ENCODE measurements at places on chromosomes 2 and 18.

GRCh38 chr2:44448860-44449527, 87.2 kb downstream of the CAMKMT start:
- no peak for DNase-seq

DNA sequence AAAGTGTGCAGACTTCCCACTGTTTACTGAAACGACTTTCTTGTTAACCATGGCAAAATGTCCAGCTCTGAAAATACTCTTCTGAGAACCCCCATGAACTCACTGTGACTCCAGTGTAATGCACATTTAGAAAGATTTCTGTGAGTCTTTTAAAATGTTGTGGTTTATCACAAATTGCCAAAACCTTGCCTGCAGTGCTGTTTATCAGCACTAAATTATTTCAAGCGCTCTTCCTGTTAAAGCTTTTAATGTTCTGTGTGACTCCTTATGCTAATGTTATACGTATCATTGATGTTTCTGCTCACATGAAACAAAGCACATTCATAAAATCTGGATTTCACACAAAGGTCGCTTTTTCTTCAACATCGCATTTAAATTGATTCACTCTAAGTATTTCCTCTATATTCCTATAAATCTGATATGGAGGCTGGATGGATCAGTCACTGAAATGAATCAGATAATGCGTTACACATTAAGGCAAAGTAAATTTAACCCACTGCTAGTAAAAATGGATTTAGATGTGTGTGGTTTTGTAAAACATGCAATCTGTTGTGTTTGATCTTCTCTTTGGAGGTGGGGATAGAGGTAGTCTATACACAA, 521.2 kb downstream of the NYAP2 start:
- no peak for DNase-seq

GRCh38 chr2:206257350-206257749, 17.1 kb upstream of the ZDBF2 start:
- DNase-seq: no peak

DNA sequence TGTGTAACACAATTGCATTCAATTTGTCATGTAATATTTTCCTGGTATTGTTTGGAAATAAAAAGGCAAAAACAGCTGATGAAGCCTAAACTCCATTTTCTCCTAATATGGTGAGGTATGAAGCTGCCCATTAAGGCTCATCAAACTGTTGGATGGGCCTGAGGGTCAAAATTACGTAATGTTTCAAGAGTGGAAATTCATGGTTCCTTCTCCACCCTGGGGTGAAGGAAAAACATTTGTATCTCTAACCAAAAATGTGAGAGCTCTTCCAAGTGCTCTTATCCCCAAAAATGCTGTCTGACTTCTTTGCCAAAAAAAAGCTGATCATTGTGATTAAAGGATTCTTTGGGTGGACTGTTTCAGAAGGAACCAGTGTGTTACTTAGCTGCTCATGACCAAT, 91.8 kb downstream of the ARHGAP28 start:
- no peak for DNase-seq

GRCh38 chr2:72940786-72941185, 23.5 kb downstream of the EMX1 start:
- DNase-seq: no peak

DNA sequence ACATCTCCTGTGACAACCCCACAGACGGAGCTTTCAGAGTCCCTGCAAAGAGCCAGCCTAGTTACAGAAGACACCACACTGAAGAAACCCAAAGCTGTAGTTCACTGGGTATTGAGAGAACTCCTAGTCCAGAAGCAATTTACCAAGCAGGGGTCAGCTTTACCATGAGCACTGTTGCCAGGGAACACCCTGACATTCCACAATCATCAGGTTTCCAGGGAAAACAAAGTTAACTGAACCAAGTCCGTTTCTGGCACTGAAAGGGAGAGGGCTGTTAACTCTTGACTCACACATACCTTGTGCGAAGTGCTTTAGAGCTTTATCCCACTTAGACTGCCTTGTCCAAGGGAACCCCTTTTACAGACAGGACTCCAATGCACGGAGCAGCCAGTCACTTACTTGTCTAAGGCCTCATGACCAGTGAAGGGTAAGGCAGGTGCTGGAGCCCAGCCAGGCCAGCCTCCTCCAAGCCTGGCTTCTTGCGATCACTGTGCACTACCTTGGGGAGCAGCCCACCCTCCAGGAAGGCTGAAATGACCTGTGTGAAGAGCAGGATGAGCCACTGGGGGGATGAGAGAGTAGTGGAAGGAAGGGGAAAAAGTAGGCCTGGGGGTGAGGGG, 53.9 kb downstream of the REEP1 start:
- no peak for DNase-seq

GRCh38 chr2:104733226-104733943, 120.5 kb upstream of the POU3F3 start:
- no peak for DNase-seq

DNA sequence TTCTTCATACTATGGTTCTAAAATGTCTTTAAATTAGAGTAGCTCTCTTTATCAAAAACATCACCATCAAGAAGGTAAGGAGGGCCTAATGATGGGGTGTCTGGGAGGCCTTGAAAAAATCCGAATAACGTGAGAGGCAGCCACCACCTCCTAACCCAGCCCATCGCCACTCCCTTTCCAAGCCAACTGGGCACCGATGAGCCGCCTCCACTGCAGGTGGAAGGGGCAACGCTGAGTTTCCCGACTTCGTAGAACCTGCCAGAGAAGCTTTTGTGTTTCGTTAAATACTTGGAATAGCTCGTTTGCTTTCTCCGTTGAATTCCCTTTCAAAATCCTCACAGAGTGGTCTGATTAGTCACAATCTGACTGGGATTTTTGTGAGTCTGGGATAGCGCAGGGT, 22.0 kb upstream of the RPL31 start:
- DNase-seq: no peak

GRCh38 chr2:168612719-168613118, 156.6 kb downstream of the CERS6 start:
- no peak for DNase-seq

DNA sequence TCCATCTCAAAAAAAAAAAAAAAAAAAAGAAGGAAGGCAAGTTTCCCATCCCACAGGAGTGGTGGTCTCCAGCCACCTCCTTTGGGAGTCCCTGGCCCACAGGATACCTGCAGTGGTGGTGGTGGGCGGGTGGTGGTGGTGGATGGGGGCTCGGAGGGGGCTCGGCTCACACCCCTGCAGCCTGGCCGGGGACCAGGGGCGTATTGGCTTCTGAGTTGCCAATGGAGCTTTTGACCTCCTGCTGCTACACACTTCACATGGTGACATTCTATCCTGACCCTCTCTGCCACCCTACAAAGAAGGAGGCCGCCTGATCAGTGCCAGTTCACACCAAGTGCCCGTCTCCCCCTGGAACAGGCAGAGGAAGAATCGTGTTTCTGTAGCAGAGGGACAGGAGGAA, 119.6 kb downstream of the NFATC1 start:
- no peak for DNase-seq

DNA sequence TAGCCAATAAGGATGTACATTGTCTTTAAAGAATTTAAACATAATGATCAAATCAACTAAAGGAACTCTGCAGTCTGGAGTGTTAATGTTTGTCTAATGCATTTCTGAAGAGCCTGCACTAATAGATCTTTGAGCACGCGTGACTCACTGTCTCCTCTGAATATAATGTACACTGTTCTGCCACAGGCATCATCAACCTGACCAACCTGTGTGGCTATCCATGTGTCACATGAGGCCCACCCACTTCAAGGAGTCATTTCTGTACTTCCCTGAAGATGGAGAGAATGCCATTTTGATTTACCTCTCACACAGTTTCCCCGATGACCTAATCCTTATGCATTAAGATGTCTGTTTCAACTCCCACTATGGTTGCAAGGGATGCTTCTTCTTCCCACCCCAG, 434.0 kb upstream of the SPHKAP start:
- no peak for DNase-seq

- no peak for DNase-seq
These were observed 234.4 kb downstream of the NDUFA10 start for GRCh38 chr2:239790721-239791120.

DNA sequence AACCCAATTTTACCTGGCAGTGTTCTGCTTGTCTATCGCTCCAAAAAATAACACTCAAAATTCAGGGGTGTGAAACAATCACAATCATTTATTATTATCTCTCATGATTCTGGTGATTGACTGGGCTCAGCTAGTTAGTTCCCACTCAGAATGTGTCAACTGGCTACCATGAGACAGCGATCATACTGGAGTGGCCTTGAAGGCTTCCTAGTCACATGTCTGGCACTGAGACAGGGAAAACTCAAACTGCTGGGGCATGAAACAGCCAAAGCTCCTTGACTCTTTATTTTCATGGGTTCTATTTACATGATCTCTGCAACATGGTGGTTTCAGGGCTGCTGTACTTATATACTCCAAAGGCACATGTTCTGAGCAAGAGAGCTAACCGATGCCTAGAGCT, 6.2 kb upstream of the ANXA4 start:
- no peak for DNase-seq

DNA sequence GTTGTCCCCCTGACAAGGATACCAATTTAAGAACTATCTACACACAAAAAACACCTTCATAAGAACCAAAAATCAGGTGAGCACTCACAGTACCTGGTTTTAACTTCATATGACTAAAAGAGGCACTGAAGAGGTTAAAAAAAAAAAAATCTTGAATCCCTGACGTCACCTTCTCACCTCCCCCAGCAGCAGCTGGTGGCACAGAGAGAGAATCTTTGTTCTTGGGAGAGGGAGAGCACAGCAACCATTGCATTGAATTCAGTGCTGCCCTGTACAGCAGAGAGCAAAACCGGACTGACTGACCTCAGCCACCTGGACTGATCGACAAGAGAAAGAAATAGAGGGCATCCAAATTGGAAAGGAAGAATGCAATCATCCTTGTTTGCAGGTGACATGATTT, 566.0 kb downstream of the TMX3 start:
- DNase-seq: no peak

GRCh38 chr2:3142210-3142609, 235.4 kb downstream of the EIPR1 start:
- DNase-seq: no peak

DNA sequence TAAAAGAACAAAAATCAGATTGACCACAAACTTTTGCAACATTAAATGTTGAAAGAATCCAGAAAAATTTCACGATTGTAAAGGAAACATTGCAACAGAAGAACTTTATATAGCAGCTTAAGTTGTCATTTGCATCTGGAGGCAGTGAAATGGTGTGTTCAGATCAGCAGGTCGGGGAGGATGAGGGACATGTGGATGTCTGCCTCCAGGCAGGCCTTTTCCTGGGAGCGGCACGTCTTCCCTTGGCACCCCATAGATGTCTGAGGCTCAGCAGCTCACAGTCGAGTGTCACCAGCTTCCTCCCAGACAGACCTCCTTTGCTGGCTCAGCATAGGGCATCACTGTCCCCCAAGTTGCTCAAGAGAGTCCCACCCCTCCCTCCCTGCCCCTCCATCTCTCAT, 44.3 kb upstream of the ASB1 start:
- no peak for DNase-seq

All from stimulated activated CD8-positive, alpha-beta memory T cell treated with anti-CD3 and anti-CD28 coated beads, Interleukin-15, amount 100 ng/mL, for 24 hours (primary cell).